ENCODE measurements at places on chromosomes 1 and 21.

GRCh38 chr1:61215676-61216289 is 133.4 kb downstream of the NFIA start:
- DNase-seq, result no peak

DNA sequence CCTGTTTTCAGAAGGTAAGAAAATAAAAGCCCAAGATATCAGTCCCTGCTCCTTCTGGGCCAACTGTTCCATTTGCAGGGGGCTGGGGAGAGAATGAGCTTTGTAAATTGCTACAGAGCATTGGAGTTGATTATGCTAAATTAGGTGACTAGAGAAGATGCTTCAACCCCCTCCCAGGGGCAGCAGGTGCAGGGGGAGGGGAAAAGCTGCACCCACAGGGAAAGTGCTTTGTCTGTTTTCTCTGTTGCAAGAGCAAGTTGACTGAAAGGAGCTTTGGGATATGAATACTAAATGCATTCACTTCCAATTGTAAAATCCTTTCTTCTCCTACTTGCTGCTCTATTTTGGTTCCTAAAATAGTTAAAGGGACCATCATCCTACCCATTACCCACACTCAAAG is 16.5 kb upstream of the PIGM start:
- DNase-seq, result no peak

- DNase-seq, result no peak
These were observed 143.9 kb downstream of the RUNX1 start for GRCh38 chr21:34905218-34905537.

DNA sequence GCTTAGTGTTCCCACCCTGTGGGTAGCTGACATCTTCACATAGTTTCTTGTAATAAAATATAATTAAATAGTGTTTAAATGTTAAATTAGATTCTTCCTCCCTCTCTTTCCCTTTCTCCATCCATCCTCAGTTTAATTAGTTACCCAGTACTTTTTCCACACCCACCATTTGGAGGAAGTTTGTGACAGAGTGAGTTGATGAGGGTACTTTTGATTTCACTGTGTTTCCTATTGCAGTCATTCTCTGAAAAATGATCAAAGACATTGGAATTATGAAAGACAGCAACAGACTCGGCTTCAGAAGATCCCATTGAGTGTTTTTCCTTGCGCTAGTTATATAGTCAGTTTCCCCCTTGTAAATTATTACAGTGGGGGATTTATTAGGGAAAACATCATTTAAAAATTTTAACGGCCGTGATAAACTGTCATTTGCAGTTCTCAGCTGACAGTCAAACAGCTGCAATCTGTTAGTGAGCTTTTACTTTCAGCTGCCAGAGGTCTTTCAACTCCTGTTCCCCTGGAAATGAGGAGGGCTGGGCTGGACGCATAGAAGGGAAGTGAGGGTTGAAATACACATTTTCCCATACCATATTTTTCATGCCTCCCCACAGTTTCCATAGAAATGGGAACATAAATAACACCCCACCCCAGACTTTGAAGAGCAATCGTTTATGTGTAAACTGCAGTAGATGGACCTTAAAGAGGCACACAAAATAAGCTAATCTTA is 61.3 kb upstream of the CACYBP start:
- no peak for DNase-seq

DNA sequence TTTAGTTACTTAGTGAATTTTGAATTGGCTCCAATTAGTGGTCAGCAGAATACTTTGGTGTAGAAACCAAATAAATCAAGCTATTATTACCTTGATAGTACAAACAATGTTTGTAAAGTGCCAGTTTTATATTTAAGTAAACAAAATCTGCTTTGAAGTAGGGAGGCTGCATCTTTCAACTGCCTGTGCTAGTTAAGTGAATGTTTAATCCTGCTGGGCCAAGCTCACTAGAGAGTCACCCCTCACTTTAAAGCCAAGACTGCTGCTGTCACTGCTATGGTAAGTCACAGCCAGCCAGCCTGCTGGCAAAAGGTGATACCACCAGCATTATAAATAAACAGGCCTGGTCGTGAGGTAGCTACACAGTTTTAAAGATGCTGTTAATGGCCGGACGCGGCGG is 10.3 kb upstream of the CFAP126 start:
- DNase-seq, result no peak

DNA sequence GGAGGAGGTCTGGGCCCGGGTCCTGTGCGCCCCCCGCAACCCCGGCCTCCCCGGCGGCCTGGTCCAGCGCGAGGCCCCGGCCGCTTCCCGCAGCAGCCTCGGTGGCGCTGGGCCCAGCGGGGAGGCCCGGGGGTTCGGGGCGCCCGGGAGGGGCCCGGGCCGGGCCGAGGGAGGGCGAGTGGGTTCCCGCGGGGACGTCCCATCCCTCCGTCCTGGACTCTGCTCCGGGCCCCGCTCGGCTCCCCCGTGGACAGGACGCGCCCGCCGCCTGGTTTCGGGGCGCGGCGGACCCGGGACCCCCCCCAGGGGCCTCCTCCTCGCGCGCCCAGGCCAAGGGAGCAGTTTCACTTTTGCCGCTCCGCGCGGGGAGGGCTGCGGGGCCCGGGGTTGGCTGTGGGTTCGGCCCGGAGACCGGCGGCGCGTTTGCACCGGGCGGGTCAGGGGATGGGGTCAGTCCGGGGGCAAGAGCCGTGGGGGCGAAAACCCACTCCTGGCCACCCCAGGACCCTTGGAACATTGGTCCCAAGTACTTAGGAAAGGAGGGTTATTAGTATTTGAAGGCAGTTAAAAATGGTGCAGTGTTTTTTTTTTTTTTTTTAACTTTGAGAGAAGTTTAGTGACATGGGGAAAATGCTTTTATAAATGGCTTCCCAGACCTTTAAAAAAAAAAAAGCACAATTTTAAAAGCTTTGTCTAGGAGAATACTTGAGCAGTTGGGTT is 677 bp downstream of the AGPAT3 start:
- DNase-seq, result no peak

GRCh38 chr1:209048941-209049669 is 534.4 kb upstream of the CAMK1G start:
- no peak for DNase-seq

- DNase-seq, result no peak
These were observed 17.2 kb upstream of the SYNC start for GRCh38 chr1:32719681-32720275.

DNA sequence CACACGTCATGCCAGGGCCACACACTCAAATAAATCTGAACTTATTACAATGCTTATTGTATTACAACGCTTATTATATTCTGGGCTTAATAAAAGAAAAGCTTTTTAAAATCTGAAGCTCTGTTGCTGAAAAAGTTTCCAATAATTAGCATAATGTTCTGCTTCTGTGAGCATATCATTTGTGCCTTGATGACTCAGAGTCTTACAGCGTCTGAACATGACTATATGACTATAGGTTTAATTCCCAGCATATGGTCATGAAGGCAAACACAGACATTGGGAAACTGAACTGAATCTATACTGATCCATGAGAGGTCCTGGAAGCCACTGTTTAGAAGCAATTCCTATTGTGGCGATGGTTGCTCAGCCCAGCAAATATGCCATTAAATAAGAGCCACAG is 66.3 kb downstream of the SIM2 start:
- no peak for DNase-seq

DNA sequence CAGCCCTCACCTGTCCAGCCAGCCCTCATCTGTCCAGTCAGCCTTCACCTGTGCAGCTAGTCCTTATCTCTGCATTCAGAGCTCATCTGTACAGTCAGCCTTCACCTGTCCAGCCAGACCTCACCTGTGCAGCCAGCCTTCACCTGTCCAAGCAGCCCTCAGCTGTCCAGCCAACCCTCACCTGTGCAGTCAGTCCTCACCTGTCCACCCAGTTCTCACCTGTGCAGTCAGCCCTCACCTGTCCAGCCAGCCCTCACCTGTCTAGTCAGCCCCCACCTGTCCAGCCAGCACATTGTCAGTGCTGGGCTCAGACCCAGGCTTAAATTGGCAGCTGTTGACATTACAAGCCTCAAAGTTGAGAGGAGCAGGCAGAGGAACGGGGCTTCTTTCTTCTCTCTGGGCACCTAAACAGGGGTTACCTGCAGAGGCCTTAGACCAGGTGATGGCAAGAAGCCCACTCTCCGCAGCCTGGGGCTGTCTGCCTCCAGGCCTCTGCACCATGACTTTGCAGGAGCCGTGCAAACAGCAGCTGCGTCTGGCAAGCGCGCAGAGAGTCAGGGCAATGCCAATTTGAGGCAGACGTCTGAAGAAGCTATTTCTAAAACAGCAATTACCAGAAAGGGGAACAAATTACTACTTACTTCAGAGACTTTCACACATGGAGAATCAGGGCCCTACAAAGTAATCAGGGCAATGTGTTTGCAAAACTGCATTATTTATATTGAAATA is 506.1 kb downstream of the NPHP4 start:
- DNase-seq, result no peak

GRCh38 chr1:226870401-226871279 is at the start of gene PSEN2:
Gene PSEN2 (plus strand): TSS chr1:226870616. CDS start chr1:226881908, 11,292 bp downstream.
- no peak for DNase-seq

- no peak for DNase-seq
These were observed 29.6 kb upstream of the CLIC4 start for GRCh38 chr1:24715658-24716057.

GRCh38 chr1:52633291-52633754 is 355 bp downstream of the SHISAL2A start:
- DNase-seq, result peak; percentile 6

DNA sequence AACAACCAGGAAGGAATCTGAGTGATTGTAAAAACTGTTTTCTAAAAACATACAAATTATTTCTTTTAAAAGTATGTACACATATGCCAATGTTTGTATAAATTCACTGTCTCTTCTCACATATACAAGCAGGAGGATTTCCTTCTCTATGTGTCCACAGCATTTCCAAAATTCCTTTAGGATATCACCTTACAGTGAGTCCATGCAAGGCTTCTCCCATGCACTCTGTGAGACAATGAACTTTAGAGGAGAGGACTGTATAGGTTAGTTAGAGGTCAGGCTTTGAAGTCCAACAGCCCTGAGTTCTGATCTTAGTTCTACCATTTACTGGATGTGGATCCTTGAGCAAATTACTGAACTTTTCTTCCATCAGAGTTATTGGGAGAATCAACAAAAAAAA is 34.1 kb upstream of the USH2A start:
- no peak for DNase-seq

- no peak for DNase-seq
These were observed 15.4 kb downstream of the LIN9 start for GRCh38 chr1:226293553-226293920.

DNA sequence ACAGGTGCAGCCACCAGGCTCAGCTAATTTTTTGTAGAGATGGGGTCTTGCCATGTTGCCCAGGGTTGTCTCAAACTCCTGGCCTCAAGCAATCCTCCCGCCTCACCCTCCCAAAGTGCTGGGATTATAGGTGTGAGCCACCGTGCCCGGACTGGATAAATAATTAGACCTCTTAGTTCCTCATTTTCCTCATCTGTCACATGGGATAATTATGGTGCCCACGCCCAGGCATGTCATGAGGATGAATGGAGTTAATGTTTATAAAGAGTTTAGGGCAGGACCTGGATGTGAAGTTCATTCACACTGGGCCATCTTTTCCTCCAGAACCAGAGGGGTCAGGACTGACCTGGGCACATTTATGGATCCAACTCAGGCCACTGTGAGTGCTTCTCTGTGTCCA is 23.7 kb downstream of the PADI3 start:
- DNase-seq, result no peak

DNA sequence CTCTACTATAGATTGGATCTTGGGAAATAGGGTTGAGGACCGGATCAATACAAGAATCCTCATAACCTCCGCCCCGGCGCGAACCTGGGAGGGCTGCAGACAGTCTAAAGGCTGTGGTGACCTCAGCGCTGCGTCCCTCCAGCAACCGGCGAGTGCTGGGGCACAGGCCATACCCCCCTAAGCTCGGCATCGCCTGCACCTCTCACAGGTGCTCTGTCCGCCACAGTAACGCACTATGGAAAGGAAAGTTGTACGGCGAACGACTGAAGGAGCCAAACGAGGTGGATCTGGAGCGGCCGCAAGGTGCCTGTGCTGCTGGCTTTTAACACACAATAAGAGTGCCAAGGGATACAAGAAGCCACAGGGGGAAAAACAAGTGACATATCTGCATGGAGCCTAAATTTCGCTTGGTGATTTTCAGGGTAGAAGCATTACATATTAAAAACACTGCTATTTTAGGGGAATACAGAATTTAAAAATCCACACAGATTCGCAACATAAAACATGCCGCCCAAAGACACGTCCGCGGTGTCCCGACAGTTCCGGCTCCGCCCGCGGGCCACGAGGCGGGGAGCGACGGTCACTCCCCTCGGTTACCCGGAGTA is 1.4 kb upstream of the RBM15 start:
- DNase-seq, result no peak

DNA sequence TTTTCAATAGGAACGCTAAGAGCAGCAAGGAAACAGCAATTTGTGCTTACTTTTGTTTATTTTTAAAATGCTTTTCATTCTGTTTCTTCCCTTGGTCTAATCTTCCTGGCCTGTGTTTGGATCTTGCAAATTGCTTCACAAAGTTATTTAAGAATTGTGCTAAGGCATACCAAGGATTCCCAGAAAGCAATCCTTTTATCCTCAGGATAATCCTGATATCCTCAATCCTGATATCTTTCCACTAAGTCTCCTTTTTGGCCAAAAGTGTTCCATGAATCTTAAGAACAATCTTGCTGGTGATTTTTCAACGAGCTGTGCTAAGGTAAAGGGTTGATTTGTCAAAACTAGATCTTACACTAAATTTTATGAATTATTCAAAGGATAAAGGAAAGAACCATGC is 1577.9 kb downstream of the PLA2G4A start:
- DNase-seq, result no peak

GRCh38 chr1:159973350-159973940 is 19.4 kb upstream of the SLAMF9 start:
- DNase-seq, result no peak

DNA sequence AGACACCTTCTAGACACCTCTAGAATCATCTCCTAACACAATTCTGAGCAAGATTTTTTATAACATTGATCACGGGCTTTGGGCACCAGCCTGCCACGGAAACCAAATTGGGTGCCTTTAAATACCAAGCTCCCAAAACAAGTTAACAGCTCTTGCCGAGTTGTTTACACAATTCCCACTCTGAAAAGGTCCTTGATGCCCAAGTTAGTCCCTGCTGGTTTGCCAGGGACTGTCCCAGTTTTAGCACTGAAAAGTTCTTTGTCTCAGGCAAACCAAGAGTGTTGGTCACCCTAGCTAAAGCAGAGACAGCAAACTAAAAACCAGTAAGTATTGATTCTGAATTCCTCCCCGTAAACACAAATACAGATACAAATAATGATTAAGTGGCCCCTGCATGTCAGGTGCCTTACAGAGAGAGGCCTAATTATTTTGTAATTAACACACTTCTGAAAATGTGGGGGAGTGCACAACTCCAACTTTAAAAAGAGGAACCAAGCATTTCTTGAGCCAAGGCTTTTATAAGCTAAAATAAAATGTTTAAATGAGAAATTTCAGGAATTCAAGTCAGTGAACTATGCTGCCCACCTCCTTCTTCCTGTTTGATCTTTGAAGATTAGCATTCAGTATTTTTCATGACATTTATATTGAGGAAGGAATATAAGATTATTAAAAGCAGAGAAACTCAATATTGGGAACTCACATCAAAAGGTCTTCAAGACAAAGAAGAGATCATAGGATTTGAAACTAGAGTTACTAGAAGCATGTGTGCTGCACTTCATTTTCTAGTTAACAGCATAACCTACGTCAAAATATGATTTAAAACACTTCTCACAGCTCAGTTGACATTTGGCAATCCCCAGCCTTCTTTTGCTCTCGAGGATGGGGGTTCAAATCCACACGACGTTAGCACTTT is 9.0 kb upstream of the UBE2U start:
- DNase-seq, result no peak

- DNase-seq, result no peak
These were observed 46.9 kb upstream of the ADAMTS1 start for GRCh38 chr21:26892151-26892550.

All from stimulated activated CD8-positive, alpha-beta memory T cell treated with anti-CD3 and anti-CD28 coated beads, Interleukin-4, amount 100 ng/mL, for 1 hour (primary cell).